ENCODE measurements at places on chromosomes 4 and X.

DNA sequence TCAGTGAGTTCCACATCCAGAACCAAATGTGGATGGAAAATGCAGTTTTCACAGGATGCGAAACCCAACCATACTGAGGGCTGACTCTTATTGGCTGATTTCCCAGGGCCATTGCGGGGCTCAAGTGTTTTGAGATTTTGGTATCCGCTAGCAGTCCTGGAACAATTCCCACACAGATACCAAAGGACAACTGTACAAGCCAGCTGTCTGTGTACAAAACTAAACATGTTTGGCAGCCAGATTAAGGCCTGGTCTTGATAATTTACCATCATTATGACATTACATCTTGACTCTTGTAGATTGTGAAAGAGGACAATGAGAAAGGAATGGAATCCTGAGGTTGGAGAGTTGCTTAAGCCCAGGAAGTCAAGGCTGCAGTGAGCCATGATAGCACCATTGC, 121.9 kb downstream of the DKK2 start:
- H3K4me1 ChIP-seq = no peaks in the 10 kb centered on the region
- H3K36me3 ChIP-seq = no peaks in the 10 kb centered on the region
- no peak overlapping the region for H3K27ac ChIP-seq
- DNase-seq = no peak

DNA sequence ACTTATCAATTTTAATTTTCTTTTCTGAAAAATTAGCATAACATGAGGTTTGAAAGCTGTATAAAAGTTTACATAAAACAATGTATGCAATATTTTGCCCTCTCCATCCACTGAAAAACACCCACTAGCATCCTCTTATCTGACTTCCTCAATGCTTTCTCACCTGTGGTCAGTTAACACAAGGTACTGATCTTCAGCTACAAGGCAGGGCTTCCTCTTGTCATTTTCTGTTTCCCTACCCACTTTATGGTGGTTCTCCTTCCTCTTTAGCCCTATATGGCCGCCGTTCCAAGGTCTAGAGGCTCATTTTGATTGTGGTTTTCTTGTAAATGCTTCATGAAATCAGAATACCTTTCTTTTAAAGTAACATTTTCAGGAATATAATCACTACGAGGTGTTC, 618.6 kb upstream of the CPEB2 start:
- H3K27me3 ChIP-seq = no peaks in the 10 kb centered on the region
- H3K36me3 ChIP-seq = no peaks in the 10 kb centered on the region
- no peak for DNase-seq
- H3K4me1 ChIP-seq = no peaks in the 10 kb centered on the region
- no peak overlapping the region for H3K27ac ChIP-seq
- no peak overlapping the region for H3K4me3 ChIP-seq

GRCh38 chr4:143617994-143618679, 82.3 kb downstream of the FREM3 start:
- no peak overlapping the region for H3K27ac ChIP-seq
- no peaks in the 10 kb centered on the region for H3K36me3 ChIP-seq
- no peak for DNase-seq
- no peak overlapping the region for H3K4me3 ChIP-seq
- H3K4me1 ChIP-seq = peaks cover 20% of the 10 kb centered on the region
- H3K27me3 ChIP-seq = peaks cover 48% of the 10 kb centered on the region

DNA sequence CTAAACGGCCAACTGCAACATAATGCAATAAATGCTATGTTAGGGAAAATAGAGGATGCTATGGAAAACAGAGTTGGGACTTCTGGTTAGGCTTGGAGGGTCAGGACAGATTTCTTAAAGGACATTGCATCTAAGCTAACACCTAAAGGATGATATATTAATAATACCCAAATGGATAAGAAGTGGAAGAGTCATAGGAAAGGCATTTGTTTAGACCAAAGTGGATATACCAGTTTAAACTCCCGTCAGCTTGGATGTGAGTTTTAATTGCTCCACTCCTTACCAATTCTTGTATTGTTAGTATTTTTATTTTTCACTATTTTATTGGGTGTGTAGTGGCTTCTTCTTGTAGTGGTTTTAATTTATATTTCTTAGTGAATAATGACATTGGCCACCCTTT, 93.9 kb downstream of the PTPN13 start:
- no peak overlapping the region for H3K27ac ChIP-seq
- no peaks in the 10 kb centered on the region for H3K36me3 ChIP-seq
- H3K27me3 ChIP-seq = no peaks in the 10 kb centered on the region
- no peaks in the 10 kb centered on the region for H3K4me1 ChIP-seq

GRCh38 chr4:36277533-36277932, 3.9 kb upstream of the DTHD1 start:
- H3K4me3 ChIP-seq = no peak overlapping the region
- peaks cover 6% of the 10 kb centered on the region for H3K36me3 ChIP-seq
- H3K27ac ChIP-seq = peak overlapping the region; percentile 19
- peaks cover 67% of the 10 kb centered on the region for H3K4me1 ChIP-seq
- H3K27me3 ChIP-seq = no peaks in the 10 kb centered on the region

DNA sequence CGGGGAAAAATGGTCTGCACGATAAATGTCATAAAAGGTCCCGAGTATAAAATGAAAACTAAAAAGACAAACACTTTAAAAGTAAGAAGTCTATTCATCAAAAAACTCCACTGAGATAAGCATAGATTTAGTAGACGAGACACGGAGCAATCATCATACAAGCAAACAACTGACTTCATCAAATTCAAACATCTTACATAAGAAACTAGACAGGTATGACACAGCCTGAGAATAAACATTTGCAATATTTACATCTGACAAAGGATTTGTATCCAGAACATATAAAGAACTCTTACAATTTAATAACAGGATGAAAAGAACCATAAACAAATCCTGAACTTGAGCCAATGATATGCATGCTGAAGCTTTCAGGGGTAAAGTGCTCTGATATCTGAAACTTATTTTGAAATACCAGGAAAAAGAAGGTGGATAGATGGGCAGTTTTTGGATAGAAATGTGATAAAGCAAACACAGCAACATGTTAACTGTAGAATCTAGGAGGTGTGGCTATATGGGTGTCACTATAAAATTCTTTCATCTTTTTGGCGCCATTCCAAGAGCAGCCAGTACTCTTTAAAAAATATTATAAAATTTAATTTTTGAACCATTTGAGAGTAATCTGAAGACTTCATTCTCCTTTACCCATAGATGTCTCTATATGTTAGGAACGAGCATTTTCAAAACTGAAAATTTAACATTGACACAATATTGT, 12.0 kb downstream of the MPP1 start:
- peak overlapping the region; percentile 28 for H3K27ac ChIP-seq
- H3K36me3 ChIP-seq = peaks cover 30% of the 10 kb centered on the region
- H3K4me1 ChIP-seq = peaks cover 34% of the 10 kb centered on the region
- no peak for DNase-seq
- H3K27me3 ChIP-seq = no peaks in the 10 kb centered on the region

- H3K27me3 ChIP-seq = peaks cover 2% of the 10 kb centered on the region
- H3K4me1 ChIP-seq = peaks cover 24% of the 10 kb centered on the region
- H3K27ac ChIP-seq = no peak overlapping the region
- no peaks in the 10 kb centered on the region for H3K36me3 ChIP-seq
These were observed 8.6 kb upstream of the KIAA0232 start for GRCh38 chr4:6773616-6774540.

DNA sequence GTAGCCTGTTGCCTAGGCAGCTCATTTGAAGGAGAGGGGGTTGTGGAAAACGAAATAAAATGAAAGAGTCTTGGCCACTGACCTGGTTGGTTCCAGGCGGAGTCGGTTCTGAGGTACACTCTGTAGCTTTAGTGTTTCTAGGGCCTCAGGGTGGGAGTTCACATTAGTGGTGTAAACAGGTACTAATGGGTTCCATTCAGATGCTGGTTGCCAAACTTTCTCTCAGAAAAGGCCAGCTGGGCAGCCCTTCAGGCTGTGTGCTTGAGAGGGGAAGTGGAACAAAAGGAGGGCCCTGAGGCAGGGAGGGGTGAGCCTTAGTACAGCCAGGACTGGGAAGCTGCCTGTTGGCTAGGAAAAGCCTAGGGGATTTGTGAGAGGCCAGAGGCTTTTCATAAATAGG, 24.8 kb downstream of the NHSL2 start:
- no peak overlapping the region for H3K4me3 ChIP-seq
- H3K36me3 ChIP-seq = no peaks in the 10 kb centered on the region
- no peak for DNase-seq
- peaks cover 9% of the 10 kb centered on the region for H3K27me3 ChIP-seq
- no peak overlapping the region for H3K27ac ChIP-seq

DNA sequence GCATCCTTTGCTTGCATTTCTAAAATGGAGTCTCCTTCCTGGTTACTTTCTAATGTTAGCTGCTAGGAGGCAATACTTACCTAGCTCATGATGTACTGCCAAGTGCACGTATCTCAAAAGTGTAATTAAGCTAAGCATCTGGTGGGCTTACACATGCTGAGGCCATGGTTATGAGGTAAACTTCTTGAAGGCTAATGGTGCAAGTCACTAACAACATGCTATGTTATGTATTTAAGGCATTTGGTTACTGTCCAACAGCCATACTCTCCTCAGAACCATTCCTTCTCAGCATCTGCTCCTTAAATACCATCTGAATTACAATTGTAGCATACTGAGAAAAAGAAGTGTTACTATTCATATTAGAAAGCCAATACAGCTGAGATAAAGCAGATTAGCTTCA, 318.6 kb upstream of the BMP3 start:
- H3K36me3 ChIP-seq = no peaks in the 10 kb centered on the region
- no peak overlapping the region for H3K4me3 ChIP-seq
- no peak for DNase-seq
- no peaks in the 10 kb centered on the region for H3K4me1 ChIP-seq

GRCh38 chrX:100586747-100587146, 2.0 kb downstream of the TNMD start:
- no peak for DNase-seq
- H3K36me3 ChIP-seq = no peaks in the 10 kb centered on the region
- no peak overlapping the region for H3K4me3 ChIP-seq
- H3K27ac ChIP-seq = no peak overlapping the region

GRCh38 chrX:154750301-154751202, at the start of gene GAB3:
GAB3 (minus strand) TSS chrX:154751077; CDS start chrX:154751025, 52 bp downstream.
- H3K36me3 ChIP-seq = peaks cover 6% of the 10 kb centered on the region
- H3K4me3 ChIP-seq = peak within 1 kb of the TSS; percentile 74
- peak within 1 kb of the TSS; percentile 55 for H3K27ac ChIP-seq

DNA sequence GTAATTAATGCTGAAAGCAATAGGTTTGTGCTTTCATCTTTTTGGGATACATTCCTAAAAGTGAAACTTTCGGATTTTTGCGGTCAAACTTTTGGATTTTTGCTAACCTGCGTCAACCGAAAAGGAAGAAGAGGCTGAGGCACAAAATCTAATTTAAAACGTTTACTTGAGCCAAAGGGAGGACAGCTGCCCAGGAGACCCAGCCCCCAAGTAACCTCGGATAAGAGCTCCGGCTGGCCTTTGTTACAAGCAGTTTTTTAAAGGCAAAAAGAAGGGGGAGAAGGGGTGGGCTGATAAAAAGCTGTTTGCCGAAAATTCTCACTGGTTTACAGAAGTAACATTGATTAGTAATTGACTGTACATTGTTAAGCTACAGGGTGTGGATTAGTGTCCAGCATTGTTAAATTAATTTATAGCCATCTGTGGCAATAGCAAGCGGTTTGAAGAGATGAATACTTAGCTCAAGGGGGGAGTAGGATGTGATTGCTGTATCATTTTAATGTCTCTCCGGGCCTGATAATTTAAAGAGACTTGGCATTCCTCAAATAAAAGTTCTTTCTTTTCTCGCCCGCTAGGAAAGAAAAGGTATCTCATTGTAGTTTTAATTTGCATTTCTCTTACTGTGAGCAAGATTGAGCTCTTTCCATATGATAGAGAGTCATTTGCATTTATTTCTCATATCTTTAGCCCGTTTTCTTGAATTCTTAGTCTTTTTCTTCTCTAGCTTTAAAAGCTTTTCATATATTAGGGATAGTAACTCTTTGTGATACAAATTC, 59.1 kb upstream of the USP9X start:
- no peaks in the 10 kb centered on the region for H3K36me3 ChIP-seq
- no peak for DNase-seq
- no peaks in the 10 kb centered on the region for H3K4me1 ChIP-seq
- H3K27me3 ChIP-seq = peaks cover 3% of the 10 kb centered on the region
- no peak overlapping the region for H3K27ac ChIP-seq

DNA sequence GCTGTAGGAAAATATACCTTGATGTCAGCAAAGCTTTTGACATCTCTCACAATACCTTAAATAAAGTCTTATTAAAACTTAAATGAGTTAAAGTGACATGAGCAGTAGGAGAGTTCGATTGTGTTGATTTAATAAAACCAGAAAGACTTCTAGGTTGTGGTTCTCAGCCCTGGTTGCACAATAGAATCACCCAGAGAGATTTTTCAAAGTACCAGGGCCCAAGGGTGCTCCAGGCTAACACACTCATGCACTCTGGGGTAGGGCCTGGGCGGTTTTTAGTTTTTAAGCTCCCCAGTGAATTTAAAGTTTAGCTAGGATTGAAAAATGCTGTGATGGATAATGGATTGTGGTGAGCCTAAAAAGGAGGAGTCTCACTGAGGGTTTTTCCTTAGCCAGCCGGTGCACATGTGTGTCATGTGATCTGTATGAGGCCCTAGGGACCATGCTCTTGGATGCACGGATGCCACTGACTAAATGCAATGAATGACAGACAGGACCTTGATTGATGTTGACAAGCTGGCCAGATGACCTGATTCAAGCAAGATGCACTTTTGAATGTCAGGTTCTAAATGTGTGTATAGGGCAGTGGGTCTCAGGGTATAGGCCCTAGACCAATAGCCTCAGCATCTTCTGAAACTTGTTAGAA, 185.0 kb downstream of the PTTG2 start:
- peaks cover 3% of the 10 kb centered on the region for H3K4me1 ChIP-seq
- no peak overlapping the region for H3K4me3 ChIP-seq
- no peak overlapping the region for H3K27ac ChIP-seq
- H3K27me3 ChIP-seq = peaks cover 2% of the 10 kb centered on the region

DNA sequence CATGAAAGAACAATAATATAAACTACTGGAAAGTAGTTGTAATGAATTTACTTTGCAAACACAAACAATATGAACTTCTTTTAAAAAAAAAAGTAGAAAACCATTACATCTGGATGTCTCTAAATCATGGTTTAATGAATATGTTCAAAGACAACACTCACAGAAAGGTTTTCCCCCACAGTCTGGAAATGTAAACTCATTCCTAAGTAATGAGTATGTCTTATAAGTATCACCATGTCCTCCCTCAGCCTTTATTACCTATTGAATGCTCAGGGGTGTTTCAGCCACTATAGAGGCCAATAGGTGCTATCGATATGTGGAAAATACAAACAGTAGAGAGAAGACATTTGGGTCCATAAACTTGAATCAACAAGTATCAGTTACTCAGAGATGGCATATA, 186.7 kb downstream of the PALLD start:
- no peak overlapping the region for H3K4me3 ChIP-seq
- H3K27ac ChIP-seq = no peak overlapping the region
- peaks cover 9% of the 10 kb centered on the region for H3K27me3 ChIP-seq
- no peaks in the 10 kb centered on the region for H3K36me3 ChIP-seq
- no peaks in the 10 kb centered on the region for H3K4me1 ChIP-seq

DNA sequence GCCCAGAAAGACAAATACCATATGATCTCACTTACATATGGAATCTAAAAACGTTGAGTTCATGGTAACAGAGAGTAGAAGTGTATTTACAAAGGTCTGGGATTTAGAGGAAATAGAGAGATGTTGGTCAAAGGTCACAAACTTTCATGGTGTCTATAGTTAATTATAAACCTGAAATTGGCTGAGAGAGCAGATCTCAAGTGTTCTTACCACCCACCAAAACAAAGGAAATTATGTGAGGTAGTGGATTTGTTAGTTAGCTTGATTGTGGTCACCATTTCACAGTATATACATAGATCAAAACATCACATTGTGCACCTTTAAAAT, 186.8 kb downstream of the NWD2 start:
- H3K4me3 ChIP-seq = no peak overlapping the region
- H3K36me3 ChIP-seq = no peaks in the 10 kb centered on the region
- peaks cover 15% of the 10 kb centered on the region for H3K27me3 ChIP-seq
- DNase-seq = no peak
- no peak overlapping the region for H3K27ac ChIP-seq
